CD4-positive, alpha-beta T cell (primary cell): ENCODE measurements at places on chromosomes 6 and 20.

- DNase-seq, result no peak
These were observed 13.2 kb downstream of the PI16 start for GRCh38 chr6:36967757-36968156.

DNA sequence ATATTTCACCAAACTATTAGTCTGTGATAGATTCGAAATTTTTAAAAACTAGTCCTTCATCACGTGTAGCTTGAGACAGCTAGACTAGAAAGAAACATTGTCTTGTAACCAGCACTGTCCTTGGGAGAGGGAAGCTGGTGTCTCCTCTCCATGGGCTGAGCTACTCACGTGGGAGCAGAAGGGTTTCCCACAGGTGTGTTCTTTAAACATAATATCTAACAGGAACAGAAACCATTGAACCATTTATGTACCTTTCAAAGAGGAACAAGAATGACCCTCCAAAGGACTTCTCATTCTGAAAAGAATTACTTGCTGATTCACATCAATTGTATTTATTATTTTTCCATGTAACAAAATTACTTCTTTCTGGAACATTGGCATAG is 72.4 kb upstream of the SYNJ2 start:
- DNase-seq, result no peak

GRCh38 chr20:51059862-51060261 is 37.0 kb upstream of the KCNG1 start:
- no peak for DNase-seq

GRCh38 chr6:88301888-88302768 is 136.0 kb upstream of the CNR1 start:
- no peak for DNase-seq

GRCh38 chr6:36596356-36596755 is 2.2 kb downstream of the SRSF3 start:
- no peak for DNase-seq
